ENCODE measurements at places on chromosomes 4 and X. TPM values are rescaled to one million over a fixed set of nuclear protein-coding genes. Genes with fewer than 3 reads are reported as not detected.

The GRK4 gene
- 25.4 TPM for total RNA-seq

The MBNL3 gene
- 7.0 TPM for total RNA-seq

The CHRDL1 gene
- 27.4 TPM for total RNA-seq

The LIN54 gene
- total RNA-seq: 23.0 TPM

The STK32B gene
- 3.4 TPM for total RNA-seq

The BST1 gene
- 3.6 TPM for total RNA-seq

The PLP1 gene
- total RNA-seq: 9,241 TPM

The TMEM255A gene
- total RNA-seq: 3.5 TPM

The DSPP gene
- 0.11 TPM for total RNA-seq

The PPP4R3C gene
- total RNA-seq: not detected

The TEX11 gene
- not detected for total RNA-seq

The NHS gene
- total RNA-seq: 12.9 TPM

The C4orf51 gene
- total RNA-seq: not detected

The FANCB gene
- 5.8 TPM for total RNA-seq

The CLNK gene
- total RNA-seq: 0.10 TPM

The TAF7L gene
- total RNA-seq: 0.97 TPM

The ITGB1BP2 gene
- 0.53 TPM for total RNA-seq

The DYNLT3 gene
- total RNA-seq: 68.1 TPM

The PRDM5 gene
- total RNA-seq: 11.0 TPM

The OPHN1 gene
- 29.4 TPM for total RNA-seq

The AKAP14 gene
- not detected for total RNA-seq

The SPIN2A gene
- total RNA-seq: 1.4 TPM

The MSMO1 gene
- total RNA-seq: 76.0 TPM

The IL21 gene
- not detected for total RNA-seq

The DKK2 gene
- 1.8 TPM for total RNA-seq
